Lung (tissue), 17 donors: ENCODE measurements at places on chromosomes 2 and 18. TPM values are rescaled to one million over a fixed set of nuclear protein-coding genes. Genes with fewer than 3 reads are reported as not detected.

UCN gene
- 2.0 TPM for total RNA-seq

CTLA4 gene
- total RNA-seq, result 3.9 TPM

GRCh38 chr18:36672437-36673344, 156.1 kb downstream of the TPGS2 start:
- peak; percentile 43 for DNase-seq

DNA sequence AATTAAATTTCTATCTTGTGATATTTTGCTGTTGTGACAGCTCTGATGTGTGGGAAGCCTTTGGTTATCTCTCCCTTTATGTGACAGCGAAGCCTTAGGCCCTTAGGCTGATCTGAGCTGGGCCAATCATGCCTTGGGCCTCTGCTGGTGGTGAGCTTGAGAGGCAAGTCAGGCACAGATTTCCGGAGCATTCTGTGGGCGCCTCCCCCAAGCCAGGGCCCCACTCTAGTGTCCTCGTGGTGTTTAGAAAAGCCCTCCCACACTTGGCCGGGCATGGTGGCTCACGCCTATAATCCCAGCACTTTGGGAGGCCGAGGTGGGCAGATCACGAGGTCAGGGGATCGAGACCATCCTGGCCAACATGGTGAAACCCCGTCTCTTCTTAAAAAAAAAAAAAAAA, 239.8 kb downstream of the SH3RF3 start:
- DNase-seq, result no peak

DNA sequence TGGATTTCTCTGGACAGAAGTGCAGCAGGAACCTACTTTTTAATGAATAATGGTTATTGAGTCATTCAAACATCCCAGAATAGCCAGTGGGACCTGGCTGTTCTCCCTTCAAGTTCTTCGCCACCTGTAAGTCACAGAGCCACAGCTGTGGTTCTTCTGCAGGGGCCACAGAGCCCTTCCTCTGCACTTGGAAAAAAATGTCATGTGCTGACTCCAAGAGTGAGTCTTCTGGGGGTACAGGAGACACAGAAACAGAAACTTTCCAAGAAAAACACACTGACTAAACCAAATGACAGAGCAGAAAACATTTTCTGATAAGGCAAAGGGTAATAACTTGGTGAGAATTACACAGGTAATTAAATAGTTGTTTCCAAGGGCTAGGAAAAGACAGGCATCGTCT, 68.7 kb upstream of the FN1 start:
- DNase-seq, result no peak

GRCh38 chr2:205405194-205405593, 277.1 kb upstream of the NRP2 start:
- no peak for DNase-seq

DNA sequence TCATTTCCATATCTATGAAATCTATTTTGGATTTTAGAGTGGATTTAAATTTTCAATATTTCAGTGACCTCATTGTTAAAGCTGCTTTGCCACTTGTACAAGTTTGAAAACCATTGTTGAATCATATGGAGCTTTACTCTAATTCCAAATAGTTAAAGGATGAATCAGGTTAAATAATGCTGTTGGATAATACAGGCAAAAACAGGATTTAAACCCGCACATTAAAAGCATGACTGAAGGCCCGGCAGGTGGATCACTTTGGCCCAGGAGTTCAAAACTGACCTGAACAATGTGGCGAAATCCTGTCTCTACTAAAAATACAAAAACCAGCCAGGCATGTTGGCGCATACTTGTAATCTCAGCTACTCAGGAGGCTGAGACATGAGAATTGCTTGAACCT, 68.3 kb downstream of the RIF1 start:
- DNase-seq, result no peak
